Activated T-cell treated with anti-CD3 and anti-CD28 coated beads, Interleukin-2, amount 50 U/mL, for 1 hour (primary cell): ENCODE measurements at places on chromosomes 16 and 17.

- DNase-seq = no peak
Observed at GRCh38 chr17:74096456-74096855, 107.0 kb upstream of the RPL38 start.

- no peak for DNase-seq
Observed at GRCh38 chr17:74872313-74873036, at the start of gene FDXR. Gene FDXR, minus strand, starts transcription at chr17:74872994. Its CDS starts 50 bp downstream, at chr17:74872944.

- DNase-seq = no peak
Observed at GRCh38 chr17:40024901-40025300, 9.7 kb downstream of the CSF3 start.

DNA sequence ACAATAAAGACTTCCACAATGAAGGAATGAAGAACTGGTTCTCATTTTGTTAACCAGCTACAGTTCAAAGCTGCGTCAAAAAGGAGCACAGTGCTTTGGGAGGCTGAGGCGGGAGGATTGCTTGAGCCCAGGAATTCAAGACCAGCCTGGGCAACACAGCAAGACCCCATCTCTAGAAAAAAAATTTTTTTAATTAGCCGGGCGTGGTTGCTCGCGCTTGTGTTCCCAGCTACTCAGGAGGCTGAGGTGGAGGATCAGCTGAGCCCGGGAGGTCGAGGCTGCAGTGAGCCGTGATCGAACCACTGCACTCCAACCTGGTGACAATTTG is 764 bp upstream of the SLC6A4 start:
- DNase-seq = no peak

DNA sequence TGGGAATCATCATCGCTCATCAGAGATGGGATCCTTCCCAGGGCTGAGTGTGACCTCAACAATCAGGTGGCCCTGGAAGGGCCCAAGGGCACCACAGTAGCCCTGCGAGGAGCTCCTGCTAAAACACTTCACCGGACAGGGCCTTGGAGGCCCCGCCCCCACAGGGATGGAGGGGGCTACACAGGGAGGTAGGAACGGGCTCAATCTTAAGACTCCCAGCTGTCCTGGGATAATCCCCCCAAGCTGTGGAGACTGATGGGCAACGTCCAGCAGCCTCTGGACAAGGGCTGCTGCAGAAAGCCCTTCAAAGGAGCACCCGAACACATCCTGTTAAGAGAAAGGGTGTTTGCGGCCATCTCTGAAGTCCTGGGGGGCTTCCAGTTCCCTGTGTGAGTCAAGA is 60.4 kb downstream of the ZNF423 start:
- no peak for DNase-seq

DNA sequence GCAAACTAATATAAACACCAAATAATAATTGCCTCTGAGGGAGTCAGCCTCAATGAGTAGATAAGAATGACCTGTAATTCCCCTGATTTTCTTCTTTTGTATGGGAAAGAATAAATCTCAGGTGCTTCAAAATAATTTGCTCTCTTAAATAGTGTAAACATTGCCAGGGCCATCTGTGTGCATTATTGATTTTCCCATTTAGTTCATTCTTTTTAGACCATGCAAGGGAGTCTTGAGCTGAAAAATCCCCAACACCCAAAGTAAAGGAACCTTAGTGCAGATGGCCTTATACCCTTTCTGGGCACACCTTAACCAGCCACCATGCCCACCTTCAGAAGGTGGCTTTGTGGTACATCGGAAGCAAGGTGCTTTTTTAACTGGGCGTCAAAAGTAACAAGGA is 267.2 kb downstream of the TMEM114 start:
- no peak for DNase-seq
